ENCODE measurements at places on chromosomes 4 and X. TPM values are rescaled to one million over a fixed set of nuclear protein-coding genes. Genes with fewer than 3 reads are reported as not detected.
A peak's percentile ranks its signal among the peaks of the same experiment; 100 is the strongest.

DNA sequence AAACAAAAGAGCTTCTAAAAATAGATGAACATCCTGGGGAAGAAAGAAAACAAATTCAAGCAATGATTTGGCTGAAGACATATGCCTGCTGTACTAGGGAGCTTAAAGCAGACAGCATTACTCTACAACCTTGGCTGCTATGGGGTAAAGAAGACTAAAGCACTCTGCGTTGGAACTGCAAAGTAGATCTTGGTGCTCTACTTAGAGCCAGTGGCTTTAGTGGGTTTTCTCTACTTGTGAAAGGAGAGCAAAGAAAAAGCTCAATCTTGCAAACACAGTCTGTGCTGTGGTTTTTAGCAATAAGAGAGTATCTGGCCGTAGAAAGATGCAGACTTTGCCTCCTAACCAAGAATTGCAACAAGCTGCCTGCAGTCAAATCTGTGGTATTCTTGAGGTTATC, 334.7 kb upstream of the NDST3 start:
- DNase-seq: no peak

DNA sequence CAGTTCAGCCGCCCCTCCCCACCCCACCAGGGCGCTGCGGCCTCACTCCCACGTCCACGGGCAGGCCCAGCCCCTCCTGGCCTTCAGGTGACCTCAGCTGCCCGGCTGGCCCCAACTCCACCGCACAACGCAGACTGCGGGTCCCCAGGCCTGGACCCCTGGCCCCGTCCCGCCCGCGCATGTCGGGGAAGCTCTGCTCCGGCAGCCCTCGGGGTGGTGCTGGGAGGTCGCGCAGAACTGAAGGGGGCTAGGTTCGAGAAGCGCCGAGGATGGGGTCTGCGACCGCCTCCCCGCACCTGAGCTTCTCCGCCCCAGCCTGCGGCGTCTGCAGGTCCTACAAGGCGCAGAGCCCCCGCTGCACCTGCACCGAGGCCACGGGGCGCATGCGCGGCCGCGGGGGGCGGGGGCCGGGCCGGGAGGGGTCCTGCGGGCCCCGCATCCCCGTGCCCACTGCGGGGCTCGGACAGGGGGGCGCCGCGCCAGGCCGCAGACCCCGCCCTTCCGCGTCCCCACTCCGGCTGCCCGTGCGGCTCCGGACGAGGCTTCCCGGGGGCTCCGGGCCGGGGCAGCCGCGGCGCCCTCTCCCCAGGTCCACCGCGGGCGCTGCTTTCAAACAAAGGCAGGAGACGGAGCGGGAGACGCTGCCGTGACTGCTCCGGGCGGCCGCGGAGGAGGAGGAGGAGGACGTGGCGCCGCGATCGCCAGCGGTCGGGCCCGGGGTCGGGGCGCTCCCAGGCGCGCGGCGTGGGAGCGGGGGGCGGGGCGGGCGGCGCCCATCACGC, 672 bp upstream of the NAT8L start:
- peak; percentile 11 for DNase-seq

DNA sequence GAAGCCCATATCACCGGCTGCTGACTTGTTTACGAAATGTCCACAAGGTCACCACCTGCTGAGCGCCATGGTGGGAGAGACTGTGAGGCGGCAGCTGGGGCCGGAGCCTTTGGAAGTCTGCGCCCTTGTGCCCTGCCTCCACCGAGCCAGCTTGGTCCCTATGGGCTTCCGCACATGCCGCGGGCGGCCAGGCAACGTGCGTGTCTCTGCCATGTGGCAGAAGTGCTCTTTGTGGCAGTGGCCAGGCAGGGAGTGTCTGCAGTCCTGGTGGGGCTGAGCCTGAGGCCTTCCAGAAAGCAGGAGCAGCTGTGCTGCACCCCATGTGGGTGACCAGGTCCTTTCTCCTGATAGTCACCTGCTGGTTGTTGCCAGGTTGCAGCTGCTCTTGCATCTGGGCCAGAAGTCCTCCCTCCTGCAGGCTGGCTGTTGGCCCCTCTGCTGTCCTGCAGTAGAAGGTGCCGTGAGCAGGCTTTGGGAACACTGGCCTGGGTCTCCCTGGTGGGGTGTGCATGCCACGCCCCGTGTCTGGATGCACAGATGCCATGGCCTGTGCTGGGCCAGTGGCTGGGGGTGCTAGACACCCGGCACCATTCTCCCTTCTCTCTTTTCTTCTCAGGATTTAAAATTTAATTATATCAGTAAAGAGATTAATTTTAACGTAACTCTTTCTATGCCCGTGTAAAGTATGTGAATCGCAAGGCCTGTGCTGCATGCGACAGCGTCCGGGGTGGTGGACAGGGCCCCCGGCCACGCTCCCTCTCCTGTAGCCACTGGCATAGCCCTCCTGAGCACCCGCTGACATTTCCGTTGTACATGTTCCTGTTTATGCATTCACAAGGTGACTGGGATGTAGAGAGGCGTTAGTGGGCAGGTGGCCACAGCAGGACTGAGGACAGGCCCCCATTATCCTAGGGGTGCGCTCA, 8.7 kb upstream of the MSANTD1 start:
- DNase-seq: no peak

The STS gene
- total RNA-seq: 7.3 TPM

DNA sequence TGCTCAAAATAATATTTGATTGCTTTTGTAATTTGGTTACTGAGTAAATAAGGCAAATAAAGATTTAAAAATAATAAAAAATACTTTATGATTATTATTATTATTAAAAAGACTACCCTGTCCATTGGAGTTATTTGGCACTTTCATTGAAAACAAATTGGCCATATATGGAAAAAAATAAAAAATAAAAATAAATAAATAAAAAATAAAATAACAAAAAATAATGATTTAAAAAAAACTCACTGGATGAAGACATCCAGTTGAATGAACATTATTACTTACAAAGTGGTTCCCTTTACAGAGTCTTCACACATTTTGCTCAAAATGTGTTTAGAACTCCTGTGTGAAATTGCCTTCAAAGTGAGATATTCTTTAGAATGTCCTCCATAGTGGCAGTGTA, 141.3 kb upstream of the ANXA3 start:
- no peak for DNase-seq

GRCh38 chr4:142497606-142498005, 348.5 kb downstream of the INPP4B start:
- no peak for DNase-seq

DNA sequence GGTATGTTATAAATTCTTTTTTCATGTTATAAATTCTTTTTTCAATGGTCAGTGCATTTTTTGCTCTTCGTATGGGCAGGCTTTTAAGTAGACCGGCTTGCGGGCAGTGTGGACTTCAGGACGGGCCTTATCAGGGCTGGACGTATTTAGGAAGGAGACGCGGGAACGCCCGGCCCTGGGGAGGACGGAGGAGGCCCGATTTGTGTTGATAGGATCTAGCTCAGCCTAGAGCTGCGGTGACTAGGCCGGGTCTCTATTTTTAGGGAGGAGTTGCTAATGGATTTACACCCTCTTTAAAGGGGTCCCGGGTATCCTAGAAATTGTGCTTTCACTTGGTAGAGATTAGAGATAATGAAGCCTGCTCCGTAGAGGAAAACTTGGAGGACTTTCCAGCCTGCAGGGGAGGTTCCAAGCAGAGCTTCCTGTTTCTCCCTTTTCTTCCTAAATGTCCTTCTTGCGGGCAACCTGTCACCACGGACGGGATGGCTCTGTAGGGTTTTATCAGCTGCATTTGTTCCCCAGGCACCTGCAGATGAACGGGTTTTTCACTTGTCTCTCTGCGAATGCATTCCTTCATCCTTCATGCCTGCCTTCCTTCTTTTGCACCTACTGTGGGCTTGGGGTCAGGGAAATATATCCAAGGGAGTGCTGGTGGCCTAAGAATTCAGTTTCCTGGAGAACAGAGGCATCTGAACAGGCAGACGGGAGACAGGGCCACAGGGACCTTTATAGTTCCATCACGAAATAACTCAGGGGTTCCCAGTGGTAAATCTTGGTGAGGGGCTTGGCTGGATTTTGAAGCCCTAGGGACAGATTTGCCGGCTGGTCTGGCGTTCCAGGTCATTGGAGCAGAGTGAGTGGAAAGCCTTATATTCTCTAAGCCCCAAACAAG, 1.4 kb downstream of the CD99 start:
- peak; percentile 71 for DNase-seq

- DNase-seq: no peak
Measured at GRCh38 chr4:162938738-162939485, 227.8 kb downstream of the NAF1 start.

- DNase-seq: no peak
Measured at GRCh38 chr4:17092736-17093437, 194.4 kb upstream of the LDB2 start.

The MAGEB2 gene
- total RNA-seq: not detected

DNA sequence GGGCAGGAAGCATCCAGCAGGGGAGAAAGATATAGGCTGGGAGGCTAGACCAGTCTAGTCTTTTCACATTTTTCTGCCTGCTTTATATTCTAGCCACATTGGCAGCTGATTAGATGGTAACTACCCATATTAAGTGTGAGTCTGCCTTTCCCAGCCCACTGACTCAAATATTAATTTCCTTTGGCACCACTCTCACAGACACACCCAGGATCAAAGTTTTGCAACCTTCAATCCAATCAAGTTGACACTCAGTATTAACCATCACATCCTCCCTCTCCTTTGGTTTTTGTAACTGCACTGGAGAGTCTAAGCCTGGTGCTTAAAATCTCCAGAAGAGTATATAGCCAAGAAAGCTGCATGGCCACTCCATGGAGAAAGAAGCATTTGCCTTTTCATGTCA, 560.4 kb downstream of the GRXCR1 start:
- no peak for DNase-seq

The RNF175 gene
- total RNA-seq: 0.56 TPM

The ANOS1 gene
- total RNA-seq: 4.5 TPM

DNA sequence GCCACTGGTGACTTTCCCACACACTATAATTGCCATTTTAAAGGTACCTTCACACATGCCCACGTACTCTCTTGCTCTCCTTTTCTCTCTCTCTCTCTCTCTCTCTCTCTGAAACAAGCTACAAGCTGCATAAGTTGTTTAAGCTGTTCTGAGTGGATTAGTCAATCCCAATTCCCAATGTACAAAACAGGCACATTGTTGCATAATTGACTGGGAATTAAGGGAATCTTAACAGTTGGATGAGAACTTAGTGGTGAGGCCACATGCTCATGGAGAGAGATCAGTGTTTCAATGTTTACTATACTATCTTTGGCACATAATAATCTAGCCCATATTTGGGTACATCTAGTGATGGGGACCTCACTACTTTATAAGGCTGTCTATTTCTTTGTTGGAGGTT, 123.3 kb downstream of the ARHGEF9 start:
- DNase-seq: no peak

The ZCCHC12 gene
- total RNA-seq: not detected

GRCh38 chr4:47484168-47484567, 907 bp upstream of the ATP10D start:
- DNase-seq: no peak

DNA sequence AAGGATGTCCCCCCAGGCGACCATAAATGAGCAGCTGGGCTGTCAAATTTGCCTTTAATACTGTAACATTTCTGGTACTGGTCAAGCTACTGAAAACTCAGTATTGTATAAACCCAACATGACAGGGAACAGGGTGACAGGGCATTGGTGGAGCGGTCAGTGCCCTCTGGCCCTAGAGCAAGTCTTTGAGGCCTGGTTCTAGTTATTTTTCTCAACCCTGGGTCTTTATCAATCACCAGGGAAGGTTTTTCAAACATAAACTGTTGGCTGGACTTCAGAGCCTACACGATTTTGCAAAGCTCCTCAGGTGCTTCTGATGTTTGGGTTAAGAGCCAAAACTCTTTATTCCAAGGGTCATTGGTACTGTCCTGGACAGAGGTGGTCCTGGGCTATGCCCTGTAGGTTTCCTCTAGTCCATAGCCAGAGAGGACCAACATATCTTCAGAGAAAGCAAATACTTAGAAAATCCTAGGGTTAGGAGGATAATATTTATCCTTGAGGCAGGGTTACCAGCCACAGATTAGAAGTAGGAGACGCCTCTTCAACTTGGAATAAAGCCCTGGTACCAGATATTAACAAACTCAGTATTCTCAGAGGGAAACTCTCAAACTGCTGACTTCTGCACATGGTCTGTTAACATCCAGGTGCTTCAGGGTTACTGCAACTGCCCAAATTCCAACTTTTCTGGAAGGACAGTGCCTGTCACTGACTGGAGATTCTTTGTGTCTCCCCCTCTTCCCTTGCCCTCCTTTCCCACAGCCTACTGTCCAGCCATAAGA, 26.7 kb upstream of the ADH7 start:
- no peak for DNase-seq

GRCh38 chr4:123506011-123506695, 109.6 kb downstream of the SPRY1 start:
- DNase-seq: no peak
